ENCODE measurements at places on chromosomes 13 and 19.

GRCh38 chr19:49716154-49716553 is 25.2 kb downstream of the CPT1C start:
- no peak for DNase-seq

GRCh38 chr13:77048681-77049080 is 21.7 kb upstream of the FBXL3 start:
- no peak for DNase-seq

GRCh38 chr19:7738023-7738422 is 6.1 kb upstream of the CLEC4G start:
- no peak for DNase-seq

- DNase-seq = no peak
Measured at GRCh38 chr13:59680429-59681024, 483.2 kb downstream of the DIAPH3 start.

DNA sequence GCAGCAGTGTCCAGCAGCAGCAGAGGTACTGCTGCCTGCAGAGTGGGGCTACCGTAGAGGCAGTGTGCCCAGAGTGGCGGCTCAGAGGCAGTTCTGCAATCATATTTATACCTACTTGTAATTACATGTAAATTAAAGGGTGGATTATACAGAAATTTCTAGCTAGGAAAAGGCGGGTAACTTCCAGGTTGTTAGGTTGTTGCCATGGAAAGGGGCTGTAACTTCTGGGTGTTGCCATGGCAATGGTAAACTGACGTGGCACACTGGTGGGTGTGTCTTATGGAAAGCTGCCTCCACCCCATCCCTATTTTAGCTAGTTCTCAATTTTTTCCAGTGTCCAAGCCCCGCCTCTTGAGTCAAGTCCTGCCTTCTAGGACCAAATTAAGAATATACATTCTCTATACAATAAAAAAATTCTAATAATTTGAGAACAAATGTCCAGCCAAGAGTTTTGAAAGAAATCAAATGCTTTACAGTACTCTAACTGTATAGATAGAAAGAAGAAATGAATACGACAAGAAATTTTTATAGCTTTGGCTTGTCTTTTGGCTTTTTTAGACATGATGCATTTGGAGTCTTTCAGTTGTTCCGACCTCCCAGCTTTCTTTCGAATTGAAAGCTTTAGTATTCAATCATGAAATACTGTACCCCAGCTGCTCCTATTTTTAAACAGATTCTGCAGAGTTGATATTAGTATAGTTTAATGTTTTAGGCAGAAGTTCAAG is 816.6 kb downstream of the DIAPH3 start:
- no peak for DNase-seq

DNA sequence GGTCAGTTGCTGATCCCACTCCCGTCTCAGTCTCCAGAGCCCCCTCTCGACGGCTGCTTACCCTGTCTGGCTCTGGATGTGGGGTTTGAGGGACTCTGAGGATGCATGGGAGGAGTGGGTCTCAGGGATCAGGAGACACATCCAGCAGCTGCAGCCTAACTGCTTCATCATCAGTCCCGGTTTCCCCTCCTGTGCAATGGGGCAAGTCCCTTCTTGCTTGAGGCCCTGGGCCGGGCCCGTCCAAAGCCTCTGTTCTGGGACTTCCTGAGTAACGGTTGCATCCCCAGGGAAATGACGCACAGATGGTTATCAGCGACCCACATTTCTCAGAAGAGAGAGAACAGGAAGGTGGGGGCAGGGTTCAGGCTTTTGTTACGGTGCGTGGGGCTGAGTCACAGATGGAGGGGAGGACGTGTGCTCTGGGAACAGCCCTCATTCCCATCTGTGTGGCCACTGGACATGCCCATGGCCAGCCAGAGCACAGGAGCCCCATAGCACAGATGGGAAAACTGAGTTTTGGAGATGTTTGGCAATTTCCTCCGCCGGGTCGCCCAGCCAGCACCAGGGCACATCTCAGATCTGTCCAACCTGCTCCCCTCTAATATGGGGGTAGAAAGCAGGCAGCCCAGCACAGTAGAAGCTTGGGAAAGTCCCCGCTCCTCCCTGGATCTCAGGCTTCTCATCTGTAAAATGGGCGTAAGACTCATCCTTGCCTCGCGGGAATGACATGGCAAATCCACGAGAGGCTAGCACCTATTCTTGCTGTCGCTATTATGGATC is 19.3 kb downstream of the GNA15 start:
- no peak for DNase-seq

GRCh38 chr19:17775245-17775927 is 19.6 kb upstream of the B3GNT3 start:
- DNase-seq = no peak

DNA sequence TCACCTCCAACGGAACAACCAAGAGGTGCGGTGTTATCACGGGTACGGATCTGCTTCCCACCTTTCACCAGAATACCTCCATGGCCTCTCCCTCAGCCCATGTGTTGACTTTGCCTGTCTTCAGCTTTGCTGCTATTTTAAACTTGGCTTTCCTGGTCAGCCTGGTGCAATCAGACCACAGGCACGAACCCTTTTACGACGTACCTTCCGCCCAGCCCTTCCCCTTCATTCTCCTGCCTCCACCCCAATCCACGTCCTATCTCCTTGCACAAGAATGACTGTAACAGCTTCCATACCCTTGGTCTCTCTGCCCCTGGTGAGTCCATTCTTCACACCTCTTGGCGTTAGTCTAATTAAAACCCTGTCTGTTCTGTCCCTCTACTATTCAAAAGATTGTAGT is 431.7 kb downstream of the EFNB2 start:
- DNase-seq = no peak

GRCh38 chr19:7743425-7743841 is 3.9 kb downstream of the CD209 start:
- DNase-seq = no peak

DNA sequence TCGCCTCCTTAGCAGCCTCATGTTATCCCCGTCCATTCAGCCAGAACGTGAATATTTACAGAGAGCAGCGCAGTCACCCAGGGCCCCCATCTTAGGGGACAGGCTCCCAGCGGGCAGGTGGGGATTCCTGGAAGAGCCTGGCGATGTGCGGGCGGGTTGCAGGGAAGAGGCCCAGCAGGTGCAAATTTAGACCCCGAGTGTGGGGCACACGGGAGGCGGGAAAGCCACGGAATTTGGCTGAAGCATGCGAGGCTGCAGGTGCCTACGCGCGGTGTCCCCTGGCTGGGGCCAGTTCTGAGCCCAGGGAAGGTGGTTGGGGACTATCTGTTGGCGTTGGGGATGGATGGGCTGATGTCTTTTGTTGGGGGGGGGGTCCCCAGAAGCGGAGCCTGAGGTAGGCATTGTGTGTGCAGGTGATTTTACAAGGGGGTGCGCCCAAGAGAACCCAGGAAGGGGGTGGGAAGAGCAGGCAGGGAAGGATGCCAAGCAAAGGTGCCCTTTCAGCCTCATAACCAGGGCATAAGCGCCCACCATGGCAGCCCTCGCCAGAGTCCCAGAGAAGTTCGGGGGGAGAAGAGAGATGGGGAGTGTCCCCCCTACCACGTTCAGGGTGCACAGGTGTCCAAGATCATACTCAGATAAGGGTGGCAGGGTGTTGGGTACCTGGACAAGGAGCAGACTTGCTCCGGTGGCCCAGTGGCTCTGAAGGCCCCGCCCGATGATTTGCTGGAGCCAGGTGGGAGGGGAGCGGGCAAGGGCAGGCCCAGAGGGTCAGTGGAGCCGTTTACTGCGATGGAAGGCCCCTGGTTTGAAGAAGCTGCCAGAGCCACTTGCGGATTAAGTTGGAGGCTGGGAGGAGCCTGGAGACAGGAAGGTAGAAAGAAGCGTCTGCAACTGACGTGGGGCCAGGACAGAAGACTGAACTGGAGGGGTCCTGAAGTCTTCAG is 1.2 kb downstream of the TPGS1 start:
- no peak for DNase-seq
